ENCODE measurements at places on chromosomes 6 and 20.

GRCh38 chr20:5096463-5096862, 23.3 kb downstream of the PCNA start:
- no peak for DNase-seq

DNA sequence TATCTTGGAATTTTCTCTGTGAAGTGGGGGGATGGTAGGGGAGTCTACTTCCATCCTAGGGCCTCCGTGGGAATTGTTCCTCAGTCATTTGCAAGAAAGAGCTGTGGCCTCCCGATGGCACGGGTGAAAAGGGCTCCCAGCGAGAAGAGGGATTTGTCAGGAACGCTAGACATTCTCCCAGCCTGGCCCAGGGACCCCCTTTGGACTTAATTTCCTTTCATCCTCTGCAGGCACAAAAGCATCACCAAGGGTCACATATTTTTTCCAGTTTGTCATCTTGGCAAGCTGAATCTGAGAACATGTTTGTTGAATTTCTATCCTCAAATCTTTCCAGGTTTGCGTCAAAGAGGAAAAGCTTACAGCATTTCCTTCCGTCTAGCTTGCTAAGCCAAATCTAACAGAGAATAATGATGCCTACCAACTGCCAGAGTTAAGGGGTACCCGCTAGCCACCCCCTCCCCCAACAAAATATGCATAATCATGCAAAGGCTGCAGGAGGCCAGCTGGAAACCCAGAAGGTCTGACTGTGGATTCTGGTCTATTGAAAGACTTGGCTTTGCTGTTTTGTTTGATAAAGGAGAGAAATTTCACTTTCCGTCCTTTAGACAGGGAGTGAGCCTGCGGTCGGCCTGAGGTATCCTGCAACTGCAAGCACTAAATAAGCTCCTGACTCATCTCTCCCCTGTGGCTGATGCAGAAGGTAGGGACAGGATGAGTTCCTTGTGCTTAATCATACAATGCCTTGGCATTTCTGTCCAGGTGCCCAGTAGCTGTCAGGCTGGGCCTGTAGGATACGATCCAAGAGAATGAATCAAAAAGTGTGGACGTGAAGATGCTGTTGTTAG, 23.1 kb downstream of the PSMG4 start:
- no peak for DNase-seq

GRCh38 chr6:44276667-44277640, 6.7 kb downstream of the TMEM151B start:
- no peak for DNase-seq

DNA sequence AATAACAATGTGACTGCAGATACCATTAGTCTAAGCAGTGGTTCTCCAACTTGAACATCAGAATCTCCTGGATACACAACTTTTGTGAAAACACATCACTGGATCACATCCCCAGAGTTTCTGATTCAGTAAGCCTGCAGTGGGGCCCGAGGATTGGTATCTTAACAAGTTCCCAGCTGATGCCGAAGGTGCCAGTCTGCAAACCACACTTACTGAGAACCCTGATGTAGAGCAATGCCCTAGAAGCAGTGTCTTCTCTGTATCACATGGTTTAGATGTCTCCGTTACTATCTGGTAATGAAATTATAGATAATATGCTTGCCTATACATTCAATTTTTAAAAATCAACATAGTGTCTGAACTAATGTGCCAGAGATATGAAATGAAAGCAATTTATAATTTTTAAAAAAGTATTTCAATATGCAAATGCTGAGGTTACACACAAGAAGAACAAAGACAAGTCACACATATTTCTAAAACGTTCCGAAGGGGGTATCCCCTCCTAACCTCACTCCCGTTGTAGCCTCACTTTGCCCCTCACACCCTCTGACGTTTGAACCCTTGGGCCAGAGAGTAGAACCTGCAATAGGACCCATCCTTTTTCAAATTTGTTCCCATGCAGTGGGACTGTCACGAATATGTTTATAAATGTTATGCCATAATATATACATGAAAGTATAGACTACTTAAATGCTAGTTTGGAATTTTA, 115.4 kb upstream of the SAMD5 start:
- DNase-seq = no peak

- DNase-seq = no peak
Measured at GRCh38 chr6:119559586-119559985, 210.0 kb upstream of the MAN1A1 start.

GRCh38 chr20:34988191-34988540, 32.5 kb downstream of the MYH7B start:
- DNase-seq = no peak

DNA sequence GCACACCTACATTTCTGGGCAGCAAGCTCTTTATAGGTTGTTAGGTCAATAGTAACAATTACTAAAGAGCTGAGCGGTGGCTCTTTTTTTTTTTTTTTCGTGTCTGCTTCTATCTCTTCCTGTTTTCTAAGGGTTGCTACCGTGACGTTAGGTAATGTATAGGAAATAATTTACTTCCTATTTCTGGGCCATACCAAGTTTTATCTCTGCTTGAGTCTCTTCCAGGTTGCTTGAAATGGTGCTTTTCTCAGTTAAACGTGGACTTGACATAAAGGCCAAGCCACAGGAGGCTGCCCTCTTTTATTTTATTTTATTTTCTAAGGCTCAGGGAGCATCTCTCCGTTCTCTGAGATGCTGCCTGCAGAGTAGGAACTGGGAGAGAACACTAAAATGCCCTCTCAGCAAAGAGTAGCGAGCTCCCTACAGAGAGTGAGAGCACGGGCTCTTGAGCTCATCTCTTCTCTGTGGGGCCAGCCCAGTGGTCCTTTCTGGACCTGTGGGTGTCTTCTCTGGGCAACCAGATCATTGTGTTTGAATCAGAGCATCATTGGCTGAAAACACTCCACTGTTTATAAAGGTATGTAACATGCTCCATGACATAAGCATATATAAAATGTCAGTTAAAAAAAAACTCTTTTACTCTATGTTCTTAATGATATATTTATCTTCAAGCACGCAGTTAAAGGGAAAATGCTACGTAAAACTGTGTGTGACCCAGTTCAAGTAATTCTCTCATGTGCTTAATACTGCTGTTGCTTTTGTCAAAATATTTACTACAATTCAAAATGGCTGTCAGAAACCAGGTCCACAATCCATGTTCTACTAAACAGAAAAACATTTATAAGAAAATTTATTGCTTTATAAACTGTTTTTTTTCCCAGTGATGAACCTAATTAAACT, at the start of gene ZNF831:
Gene ZNF831 (plus strand): TSS at position 191 of the 900 bp plus-strand sequence. CDS start 27,199 bp downstream, outside the sequence.
- DNase-seq = no peak

DNA sequence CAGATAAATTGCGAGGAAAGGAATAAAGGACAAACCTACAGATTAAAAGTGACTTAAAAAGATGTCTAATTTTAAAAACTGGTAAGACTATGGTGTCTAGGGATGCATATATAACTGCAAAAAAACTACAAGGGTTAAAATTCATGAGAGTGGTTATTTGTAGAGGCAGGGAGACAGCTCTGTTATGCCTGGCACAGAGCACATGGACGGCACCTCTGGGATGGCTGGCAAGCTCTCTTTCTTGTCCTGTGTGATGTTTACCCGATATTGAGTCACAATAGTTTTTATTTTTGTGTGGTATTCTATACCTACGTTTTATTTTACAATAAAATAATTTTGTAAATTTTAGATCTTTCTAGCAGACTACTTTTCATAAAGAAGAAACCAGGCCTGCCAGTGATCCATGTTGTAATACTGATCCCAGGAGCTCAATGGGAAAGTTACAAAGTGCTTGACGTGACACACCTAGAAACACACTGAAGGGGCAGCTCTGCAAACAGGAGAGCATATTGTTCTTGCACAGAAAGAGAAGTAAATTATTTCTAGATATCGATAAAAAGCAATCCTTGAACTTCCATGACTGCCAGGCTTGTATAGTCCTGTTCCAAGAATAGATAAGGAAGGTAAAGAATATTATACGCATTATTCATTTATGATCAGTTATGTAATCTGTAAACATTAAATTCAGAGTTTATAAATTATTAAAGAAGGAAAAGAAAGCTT, 290.0 kb downstream of the PTPRK start:
- DNase-seq = no peak

- no peak for DNase-seq
Measured at GRCh38 chr6:7637533-7637932, 47.5 kb downstream of the SNRNP48 start.

DNA sequence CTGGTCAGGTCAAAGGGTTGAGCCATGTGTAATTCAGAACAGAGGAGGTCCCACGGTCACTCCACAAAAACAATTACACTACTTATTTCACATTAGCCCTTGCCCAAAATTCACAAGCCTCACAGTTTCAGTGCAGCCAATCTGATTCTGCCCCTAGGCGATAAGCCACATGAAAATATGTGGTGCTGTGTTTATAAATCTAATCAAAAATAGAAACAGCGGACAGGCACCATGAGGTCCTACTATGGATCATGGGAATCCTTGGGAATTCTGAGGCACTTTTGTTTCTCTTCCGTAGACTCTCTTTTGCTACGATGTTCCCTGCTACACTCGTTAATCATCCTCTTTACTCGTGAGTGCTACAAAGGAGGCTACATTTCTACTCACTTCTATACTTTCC, 476.1 kb downstream of the TFAP2A start:
- no peak for DNase-seq

- no peak for DNase-seq
Measured at GRCh38 chr20:33250666-33251065, 14.9 kb downstream of the BPIFA1 start.

DNA sequence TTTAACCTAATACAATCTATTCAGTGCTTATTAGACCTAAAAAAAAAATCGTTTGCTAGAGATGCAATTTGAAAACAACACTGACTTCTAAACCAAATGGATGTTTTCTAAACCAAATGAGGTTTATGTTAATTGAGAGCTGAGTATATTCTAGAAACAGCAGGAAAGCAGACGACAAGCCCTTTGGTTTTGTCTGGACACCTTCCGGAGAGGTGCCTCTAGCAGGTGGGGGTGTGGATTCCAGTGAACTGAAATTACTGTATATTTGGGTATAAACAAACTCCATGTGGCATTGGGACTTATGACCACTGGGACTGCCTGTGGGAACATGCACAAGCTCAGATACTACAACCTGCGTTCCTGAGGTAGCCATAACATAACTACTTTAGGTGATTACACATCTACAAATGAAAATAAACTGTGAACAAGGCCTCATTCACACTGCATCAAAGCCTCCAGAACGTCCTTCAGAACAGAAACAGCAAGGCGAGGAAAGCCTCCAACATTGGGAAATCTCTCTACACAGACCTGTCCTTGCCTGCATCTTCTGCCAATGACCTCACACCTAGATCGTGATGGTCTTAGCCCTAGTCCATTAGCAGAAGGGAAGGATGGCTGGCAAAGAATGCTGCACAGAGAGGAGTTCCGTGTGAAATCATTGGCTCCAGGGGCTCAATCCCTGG, 206.8 kb upstream of the FOXQ1 start:
- no peak for DNase-seq

- no peak for DNase-seq
Measured at GRCh38 chr6:158852312-158853071, 33.3 kb upstream of the EZR start.

DNA sequence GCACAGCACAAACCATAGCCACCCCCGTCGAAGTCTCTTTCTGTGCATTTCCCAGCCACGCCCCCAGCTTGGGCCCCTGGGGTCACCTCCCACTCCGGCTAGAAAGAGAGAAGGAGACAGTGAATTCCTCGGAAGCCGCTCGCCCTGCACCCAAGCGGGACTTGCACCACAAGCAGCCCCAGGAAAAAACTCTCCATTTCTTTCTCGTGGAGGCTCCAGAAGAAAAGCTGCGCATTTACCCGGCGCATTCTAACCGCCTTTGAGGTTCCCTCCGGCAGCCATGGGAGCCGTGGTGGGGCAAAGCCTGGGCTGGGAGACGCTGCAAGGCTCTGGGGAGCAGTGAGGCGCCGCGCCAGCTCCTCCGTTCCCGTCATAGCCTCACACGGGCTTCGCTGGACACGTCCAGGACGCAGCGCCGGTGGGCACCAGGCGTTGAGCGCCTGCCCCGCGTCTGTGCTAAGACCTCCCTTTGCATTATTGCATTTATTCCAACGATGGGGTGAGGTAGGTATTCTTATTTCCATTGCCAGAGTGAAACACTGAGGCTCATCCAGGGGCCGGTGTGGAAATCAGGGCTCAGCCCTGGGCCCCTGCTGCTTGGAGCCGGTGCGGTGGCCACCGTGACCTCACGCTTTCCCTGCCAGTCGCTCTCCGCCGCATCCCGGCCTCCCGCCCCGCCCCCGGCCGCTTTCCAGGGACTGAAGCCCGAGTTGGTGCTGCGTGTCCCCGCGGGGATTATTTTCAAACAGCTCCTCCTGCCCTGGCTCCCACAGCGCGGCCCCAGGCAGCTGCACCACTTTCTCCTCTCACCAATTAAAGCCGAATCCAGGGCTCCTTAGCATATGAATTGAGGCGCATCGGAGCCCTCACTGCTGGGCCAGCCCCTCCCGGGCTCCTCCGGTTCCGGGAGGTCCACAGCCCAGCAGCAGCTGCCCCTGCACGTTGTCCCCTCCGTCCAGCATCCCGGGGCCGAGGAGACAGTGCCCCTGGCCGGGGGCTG, 148.3 kb upstream of the AFDN start:
- DNase-seq = no peak

- no peak for DNase-seq
Measured at GRCh38 chr6:145225500-145225899, 509.8 kb downstream of the EPM2A start.

GRCh38 chr20:21656308-21657067, 49.0 kb upstream of the PAX1 start:
- DNase-seq = no peak

GRCh38 chr6:163180874-163181541, 233.5 kb upstream of the QKI start:
- peak; percentile 13 for DNase-seq

GRCh38 chr20:14441201-14441600, 103.8 kb upstream of the FLRT3 start:
- DNase-seq = no peak

GRCh38 chr20:9499126-9499899, 15.1 kb upstream of the LAMP5 start:
- DNase-seq = no peak

DNA sequence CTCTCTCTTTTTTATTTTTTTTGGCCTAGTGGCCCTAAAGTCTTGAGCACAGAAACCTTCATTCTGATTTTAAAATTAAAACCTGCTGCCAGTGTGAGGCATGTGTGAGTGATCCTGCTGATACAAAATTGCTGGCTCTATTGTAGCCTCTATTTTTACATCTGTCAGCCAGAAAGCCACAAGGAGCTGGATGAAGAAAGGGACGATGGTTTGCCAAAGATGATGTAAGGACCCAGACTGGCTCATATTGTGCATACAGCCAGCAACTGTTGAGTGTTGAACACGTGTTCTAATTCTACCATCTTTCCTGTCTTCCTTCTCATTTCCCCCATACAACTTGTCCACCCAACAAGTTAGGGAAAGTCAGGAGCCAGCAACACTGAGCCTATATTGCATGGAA, 40.8 kb upstream of the ATXN1 start:
- DNase-seq = no peak

DNA sequence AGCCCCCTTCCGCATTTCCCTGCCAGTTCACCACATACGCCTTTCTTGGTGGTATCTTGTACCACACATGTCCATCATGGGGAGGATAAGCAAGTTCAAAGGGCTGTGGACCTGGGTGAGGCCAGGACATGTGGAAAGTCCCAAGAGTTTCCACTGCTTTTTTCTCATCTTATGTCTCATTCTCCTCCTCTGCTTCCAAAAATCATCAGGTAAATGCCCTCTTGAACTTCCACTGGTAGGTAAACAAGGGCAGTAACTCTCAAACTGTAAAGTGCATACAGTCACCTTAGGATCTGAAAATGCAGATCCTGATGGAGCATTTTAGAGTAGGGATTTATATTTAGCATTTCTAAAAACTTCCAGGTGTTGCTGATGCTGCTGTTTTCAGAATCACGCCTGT, 7.9 kb upstream of the SIRT5 start:
- no peak for DNase-seq

Measured in stimulated activated CD4-positive, alpha-beta T cell treated with anti-CD3 and anti-CD28 coated beads, Interleukin-15, amount 100 ng/mL, for 24 hours (primary cell).